ENCODE measurements at places on chromosomes 5 and 9.

GRCh38 chr9:132487980-132488535 is 78.0 kb downstream of the CFAP77 start:
- no peak for DNase-seq

DNA sequence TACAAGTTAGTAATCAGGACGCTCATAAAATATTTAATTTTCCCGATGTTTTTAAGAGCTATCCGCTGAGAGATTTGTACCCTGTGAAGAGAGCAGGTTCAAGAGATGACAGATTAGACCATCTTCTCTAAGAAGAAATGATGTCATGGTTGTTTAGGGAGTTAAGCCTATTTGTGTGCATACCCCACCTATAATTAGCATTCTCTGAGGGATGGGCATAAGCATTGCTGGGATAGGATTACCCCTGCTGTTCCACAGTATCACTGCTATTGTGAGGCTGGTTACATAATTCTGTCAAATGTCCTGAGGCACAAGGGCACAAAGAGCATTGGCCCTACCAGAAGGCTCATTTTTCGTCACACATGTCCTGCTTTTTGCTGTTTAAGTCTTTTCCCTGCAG is 687.0 kb downstream of the CETN3 start:
- peak; percentile 56 for DNase-seq

- peak; percentile 60 for DNase-seq
Observed at GRCh38 chr9:130183133-130183762, 11.0 kb downstream of the NCS1 start.

GRCh38 chr5:148849461-148849860 is 23.1 kb downstream of the ADRB2 start:
- DNase-seq = no peak

DNA sequence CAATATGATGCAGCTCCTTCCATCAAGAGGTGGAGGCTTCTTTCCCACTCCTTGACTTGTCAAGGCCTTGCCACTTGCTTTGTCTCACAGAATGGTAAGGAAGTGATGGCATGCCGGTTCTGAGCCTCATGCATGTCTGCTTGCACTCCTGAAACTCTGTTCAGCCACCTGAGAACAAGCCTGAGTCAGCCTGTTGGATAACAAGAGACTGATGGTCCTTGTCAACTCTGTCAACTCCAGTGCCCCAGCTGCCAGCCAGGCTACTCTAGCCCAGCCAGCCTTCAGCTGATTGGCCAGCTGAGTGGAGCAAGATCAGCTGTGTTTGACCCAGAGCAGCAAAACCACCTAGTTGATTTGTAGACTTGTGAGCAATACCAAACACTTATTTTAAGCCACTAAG is 4.4 kb upstream of the TENT4A start:
- DNase-seq = peak; percentile 3

DNA sequence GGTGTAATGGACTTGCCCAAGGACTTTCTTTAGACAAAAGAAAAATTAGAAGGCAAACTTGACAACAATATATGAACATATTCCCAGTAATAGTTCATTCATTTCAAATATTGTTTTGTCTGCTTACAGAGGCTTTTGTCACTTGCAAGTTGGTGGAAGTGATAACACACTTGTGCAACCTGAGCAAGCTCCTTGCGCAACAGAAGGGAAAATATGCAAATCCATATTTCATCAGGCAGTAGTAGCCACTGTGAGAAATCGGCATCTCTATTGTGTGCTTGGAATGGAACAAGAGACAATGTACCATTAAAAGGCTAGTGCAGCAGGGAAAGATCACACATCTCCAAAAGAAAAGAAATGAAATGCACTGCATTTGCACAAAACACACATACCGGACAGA is 125.3 kb upstream of the RASEF start:
- no peak for DNase-seq

DNA sequence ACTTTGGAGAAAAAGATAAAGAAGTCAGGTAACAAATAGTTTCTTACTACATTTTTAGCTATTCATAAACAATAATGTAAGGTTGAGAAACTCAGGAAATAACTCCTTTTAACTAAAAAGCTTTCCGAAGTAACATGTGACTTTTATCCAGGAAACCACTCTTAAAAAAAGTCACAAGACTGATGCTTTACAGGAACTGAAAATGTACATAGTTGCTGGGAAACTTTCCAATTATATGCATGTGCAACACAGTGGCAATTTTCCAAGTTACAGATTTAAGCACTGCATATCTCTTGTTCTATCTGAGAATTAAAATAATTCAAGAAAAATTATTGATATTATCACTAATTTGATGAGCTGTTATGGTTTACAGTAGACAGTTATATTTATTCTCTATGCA is 105.2 kb downstream of the CDH10 start:
- peak; percentile 62 for DNase-seq

DNA sequence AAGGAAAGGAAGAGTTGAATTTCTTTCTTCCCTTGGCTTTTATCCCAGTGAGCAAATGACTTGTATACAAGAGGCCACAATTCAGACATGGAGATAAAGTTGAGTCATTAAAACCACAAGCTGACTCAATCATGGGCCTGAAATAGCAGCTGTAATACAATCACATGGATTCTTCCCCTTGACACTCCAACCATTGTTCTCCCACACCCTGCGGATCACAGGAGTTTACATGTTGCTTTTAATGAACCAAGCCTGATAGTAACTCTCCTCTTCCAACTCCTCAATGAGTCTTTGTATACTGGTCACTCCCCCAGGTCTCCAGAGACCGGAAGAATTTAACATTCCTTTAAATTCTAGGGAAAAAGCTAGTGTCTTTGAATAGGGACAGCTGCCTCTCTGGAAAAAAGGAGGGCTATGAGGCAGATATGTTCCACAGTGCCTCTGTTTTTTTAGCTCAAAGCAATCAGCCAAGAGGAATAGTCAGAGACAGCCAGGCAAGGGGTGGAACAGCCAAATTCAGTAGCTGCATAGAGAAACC is 32.4 kb downstream of the PCDHGC5 start:
- peak; percentile 95 for DNase-seq

GRCh38 chr5:153006681-153007080 is 483.8 kb upstream of the GRIA1 start:
- no peak for DNase-seq

DNA sequence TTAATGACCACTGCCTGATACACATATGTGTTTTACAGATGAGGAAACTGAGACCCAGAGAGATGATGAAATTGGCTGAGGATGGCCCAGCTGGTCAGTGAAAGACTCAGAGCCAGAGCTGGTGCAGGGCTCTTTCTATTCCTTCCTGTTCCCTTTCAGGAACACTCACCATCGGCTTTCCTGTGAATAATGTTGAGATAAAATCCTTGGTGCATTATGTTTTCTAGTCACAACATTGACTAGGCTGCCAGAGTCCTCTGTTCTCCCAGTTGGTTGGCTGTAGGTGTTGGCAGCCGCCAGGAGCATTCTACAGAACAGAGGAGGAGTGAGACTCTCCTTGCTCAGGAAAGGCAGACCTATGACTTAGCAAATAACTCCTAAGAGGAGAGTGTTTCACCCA is 14.8 kb downstream of the TGFBI start:
- DNase-seq = no peak

DNA sequence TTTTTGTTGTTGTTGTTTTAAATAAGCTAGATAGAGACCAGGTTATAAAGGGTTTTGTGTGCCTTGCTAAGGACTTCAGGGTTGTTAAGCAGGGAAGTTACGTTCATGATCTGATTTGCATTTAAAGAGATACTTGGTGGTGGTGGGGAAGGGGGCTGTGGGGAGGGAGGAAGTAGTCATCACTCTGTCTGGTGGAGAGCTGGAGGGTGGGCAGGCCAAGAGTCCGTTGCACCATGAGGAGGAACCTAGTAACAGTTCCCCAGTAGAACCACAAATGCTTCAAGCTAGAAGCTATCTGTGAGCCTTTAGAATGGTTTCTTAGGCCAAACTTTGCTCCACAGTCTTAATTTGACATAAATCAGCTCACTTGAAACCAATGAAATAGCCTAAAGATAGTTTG is 18.7 kb upstream of the ROPN1L start:
- no peak for DNase-seq

DNA sequence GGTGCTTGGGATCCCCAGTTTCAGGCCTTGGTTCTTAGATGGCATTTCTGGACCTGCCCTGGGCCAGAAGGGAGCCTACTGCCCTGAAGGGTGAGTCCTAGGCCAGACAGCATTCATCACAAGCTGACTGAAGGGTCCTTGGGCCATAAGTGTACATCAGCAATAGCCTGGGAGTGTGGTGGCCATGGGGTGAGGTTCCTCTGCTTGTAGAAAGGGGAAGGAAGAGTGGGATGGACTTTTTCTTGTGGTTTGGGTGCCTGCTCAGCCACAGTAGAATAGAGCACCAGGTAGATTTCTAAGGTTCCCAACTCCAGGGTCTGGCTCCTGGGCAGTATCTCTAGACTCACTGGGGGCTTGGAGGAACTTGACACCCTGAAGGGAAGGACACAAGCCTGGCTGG is 95.2 kb upstream of the PHF24 start:
- DNase-seq = no peak

DNA sequence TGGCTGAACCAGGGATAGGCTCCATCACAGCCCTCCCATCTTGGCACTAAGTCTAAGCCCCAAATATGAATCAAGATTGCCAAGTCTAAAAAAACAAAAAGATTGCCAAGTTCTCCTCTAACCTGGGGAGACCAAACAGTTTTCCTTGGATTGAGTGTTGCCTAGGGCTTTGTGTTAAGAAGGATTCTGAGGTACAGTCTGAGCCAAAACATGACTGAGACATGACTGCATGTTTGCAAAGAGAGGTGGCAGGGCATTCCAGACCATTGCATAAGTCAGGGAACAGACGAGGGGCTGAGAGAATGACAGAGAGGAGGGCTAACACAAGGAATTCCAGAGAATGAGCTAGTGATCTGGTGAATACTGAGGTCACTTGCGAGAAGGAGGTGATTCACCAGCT is 11.4 kb downstream of the LAMC3 start:
- no peak for DNase-seq

- DNase-seq = no peak
Observed at GRCh38 chr9:26261503-26262330, 583.5 kb upstream of the TUSC1 start.

DNA sequence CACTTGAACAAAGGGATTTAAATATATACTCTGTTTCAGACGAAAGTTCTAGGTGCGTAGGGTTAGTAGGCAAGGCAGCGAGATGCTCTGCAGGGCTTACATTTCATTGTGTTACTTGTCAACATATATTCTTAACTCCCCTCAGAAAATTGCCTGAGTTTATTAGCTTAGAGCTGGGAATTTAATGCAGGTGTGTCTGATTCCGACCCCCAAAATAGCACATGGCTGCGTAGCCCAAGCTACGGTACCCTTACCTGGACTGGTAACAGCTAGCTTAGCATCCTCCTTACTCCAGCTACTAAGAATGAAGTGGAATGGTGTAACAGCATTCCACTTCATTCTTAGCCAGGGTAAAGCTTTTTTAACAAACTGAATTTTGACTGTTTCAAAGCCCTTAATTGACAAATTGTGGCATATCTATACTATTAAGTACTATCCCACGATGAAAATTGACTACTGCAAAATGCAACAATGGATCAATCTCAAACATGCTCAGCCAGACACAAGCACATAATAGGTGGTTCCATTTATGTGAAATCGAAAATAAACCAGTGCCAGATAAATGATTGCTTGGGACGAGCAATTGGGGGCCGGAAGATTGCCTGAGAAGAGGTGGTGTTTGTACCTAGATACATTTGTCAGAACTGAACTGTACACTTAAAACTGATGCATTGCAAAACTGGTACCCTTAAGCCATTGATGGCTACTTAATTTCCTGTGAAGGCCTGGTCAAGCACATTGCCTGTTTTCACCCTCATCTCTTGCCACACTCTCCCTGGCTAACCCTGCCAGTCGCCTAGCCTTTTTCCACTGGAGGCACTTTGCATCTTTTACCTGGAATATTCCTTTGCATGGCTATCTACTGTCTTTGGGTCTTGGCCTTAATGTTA is 3.0 kb upstream of the FGF18 start:
- DNase-seq = no peak

- peak; percentile 21 for DNase-seq
Observed at GRCh38 chr5:16461782-16462181, 3.8 kb downstream of the ZNF622 start.

- DNase-seq = no peak
Observed at GRCh38 chr5:146720107-146720506, 158.4 kb downstream of the PPP2R2B start.

GRCh38 chr9:20253635-20254034 is 368.7 kb downstream of the MLLT3 start:
- DNase-seq = no peak

DNA sequence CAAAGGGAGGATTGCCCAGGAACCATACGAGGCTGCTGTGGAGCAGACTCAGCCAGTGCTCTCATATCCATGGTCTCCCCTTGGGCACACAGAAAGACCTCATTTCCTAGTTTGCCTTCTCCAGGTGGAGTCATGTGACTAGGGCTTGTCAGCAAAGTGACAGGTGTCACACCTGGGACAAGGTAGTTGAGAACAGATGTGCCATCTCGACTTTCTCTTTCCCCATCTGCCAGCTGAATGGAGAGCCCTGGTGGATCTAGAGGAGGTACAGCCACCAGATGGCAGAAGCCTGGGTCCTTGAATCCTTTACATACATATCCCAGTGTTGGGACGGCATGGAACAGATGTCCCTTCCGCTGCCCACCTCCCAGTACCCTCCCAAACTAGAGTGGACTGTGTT is 42.9 kb upstream of the ALDOB start:
- DNase-seq = no peak

DNA sequence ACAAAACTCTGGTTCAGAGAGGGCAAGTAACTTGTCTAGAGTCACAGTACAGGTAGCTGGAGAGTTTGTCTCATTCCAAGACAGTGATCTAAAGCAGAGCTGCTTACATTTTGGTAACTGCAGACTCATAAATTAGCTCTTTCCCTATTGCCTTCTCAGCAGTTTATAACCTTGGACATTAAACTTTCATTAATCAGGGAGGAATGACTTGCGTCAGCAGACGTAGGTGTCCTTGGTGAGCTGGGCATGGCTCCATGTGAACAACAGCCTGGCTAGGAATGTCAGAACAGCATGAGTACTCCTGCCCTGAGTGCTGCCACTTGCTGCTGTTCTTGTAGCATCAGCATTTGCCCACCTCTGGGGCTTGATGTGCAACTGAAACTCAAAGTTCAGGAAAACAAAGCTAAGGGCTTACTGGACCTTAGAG is 2.2 kb upstream of the ALDOB start:
- DNase-seq = no peak

Measured in tongue (tissue), 3 donors.